ENCODE measurements at places on chromosomes 5 and 9.

DNA sequence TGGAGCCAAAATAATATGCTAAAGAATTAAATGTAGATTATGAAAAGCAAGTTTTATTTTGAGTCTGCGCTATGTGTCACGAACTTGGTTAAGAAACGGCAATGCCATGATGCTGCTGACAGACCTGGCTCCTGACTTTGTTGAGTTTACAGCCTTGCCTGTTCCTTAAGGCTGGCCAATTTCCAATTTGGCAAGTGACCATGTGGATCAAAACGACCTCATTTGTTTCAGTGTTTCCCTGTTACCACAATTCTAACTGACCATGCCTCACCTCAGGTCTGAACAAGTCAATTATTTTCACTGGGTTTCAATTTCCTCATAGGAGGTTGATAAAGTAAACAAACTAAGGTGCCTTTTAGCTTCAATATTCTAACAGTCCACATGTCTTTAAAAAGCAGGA lies 461.4 kb downstream of the ZNF608 start:
- no peak for DNase-seq

- DNase-seq, result no peak
Observed at GRCh38 chr9:4287886-4288588, 11.8 kb downstream of the GLIS3 start.

- no peak for DNase-seq
Observed at GRCh38 chr9:113403646-113404045, 2.6 kb upstream of the ALAD start.

DNA sequence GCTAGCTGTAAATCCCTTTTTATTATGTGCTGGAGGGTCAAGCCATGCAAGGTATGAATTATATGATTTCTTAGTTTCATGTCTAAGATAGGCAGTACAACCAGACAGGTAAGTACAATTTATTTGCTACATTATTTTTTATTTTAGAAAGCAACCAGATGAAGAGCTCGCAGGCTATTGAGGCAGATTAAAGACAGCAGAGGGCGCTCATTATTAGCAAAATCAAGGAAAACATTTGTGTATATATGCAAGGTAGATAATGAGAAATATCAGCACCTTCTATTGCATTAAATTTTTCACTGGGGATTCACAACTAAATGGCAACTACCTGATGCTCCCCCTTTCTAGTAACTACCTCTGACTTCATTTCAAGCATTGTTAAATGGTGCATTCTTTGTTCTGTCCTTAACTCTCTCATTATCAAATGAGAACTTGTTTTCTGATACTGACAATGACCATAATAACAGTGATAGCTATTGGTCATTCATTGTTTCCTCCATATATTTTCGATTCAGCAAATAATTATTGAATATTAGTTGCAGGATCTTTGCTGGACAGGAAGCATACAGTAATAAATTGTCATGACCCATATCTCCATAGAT lies 8.6 kb downstream of the SCGB3A2 start:
- DNase-seq, result peak; percentile 55

DNA sequence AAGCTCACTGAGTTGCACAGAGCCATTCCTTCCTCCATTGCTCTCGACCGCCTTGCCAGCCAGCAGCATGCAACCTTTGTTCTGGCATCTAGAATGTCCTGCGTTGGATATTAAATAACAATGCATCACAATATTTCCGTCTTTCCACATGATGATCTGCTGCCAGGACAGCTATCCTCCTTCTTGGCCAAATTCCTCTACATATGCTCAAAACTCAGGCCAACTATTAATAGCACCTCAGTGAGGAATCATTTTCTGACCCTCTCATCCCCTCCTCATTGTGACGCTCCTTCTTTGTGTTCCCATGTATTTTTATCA lies 128.6 kb downstream of the MYO10 start:
- DNase-seq, result no peak

GRCh38 chr5:165405340-165405739 lies 1899.9 kb downstream of the MAT2B start:
- DNase-seq, result no peak

DNA sequence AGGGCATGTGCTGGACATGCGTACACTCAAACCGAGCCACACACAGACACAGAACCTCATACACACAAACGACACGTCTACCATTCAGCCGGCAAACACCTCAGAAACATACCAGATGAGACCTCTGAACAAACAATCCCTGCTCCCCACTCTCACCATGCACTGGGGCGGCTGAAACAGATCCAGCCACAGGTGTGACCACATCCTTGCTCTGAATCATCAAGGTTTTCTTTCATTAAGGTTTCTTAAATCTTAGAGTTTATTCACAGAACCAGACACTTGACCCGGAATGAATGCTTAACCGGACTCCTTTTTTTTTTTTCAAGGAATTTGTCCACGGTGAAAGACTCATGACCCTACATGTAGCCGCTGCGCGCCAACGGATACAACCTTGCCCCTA lies 26.2 kb downstream of the TERT start:
- DNase-seq, result no peak

DNA sequence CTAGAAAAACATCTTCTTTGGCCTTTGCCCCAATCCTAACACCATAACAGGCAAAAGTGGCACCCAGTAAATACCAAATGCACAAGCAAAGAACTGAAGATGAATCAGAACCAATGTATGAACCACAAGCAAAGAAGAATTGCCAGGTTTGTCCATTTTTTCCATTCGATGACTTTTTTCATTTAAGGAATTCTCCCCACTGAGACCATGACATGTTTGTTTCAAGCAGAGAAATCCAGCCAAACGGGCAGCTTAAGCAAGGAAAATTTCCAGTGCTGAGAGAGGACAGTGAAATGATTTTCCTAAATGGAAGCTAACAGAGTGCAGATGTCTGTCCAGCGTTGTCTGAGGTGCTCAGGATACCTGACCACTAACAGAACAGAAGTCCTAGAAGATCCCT lies 203.7 kb downstream of the ADAMTS12 start:
- no peak for DNase-seq

DNA sequence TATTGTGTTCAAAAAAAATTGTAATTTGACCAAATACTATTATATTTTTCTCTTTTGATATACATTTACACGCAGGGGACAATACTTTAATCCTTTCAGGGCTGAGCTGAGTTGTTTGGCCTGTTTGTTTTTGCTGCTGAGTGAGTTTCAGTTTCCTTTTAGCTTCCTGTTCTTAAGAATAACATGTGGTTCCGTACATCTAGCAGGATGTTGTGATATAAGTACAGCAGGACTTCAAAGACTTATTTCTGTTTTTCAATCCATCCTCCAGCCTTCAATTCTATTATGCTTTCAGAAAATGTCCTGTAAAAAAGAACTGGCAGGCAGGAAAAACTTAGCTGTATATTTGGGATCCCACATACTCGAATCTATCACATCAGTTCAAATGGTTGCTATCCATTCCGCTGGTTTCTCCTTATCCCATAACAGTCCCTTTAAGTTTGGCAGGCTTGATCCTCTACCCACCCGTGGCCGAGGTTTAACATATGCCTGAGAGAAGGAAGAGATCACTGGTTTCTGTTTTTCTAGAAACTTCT lies 1037.3 kb upstream of the ACO1 start:
- DNase-seq, result no peak

GRCh38 chr5:114053372-114053771 lies 308.5 kb upstream of the KCNN2 start:
- DNase-seq, result no peak

GRCh38 chr9:37283730-37284325 lies 138.7 kb upstream of the GRHPR start:
- DNase-seq, result no peak
